Activated naive CD4-positive, alpha-beta T cell treated with anti-CD3 and anti-CD28 coated beads, Interleukin-2, amount 50 U/mL, for 16 hours (primary cell): ENCODE measurements at places on chromosomes 7 and 10.

GRCh38 chr7:125847055-125847454, 917.4 kb upstream of the POT1 start:
- no peak for DNase-seq

- no peak for DNase-seq
Observed at GRCh38 chr7:77413128-77413527, 3.0 kb downstream of the GSAP start.

DNA sequence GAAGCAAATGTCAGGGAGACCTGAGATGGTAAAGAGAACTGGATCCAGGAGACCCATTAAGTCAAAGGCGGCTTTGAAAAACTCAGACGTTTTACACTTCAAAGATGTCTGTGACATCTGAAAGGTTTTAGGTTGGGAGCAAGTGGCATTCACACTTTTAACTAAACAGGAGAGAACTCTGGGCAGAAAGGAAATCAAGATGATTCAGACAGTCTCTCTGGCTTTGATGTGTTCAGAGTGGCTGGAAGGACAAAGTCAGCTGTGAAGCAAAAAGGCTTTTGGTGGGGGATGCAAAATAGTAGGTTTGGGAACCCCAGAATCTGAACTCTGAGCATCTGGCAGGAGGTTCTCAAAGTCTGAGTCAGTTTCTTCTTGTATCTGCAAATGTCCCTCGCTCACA, 66.6 kb downstream of the PRKCQ start:
- DNase-seq = no peak

- DNase-seq = no peak
Observed at GRCh38 chr7:35593899-35594298, 101.0 kb downstream of the HERPUD2 start.

- DNase-seq = no peak
Observed at GRCh38 chr7:13197501-13197900, 510.1 kb downstream of the ARL4A start.

DNA sequence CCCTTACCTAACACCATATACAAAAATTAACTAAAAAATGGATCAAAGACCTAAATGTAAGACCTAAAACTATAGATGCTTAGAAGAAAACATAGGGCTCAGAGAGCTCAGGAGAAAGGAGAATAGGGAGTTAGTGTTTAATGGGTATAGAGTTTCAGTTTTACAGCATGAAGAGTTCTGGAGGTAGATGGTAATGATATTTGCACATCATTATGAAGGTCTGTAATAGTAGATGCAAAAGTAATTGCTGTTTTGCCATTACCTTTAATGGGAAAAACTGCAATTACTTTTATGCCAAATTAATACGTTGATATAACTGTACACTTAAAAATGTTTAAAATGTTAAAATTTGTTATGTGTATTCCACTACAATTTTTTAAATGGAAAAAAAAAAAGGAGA, 39.2 kb upstream of the NANOS1 start:
- DNase-seq = no peak
